MG63 (cell line): ENCODE measurements at places on chromosomes 2 and 18. TPM values are rescaled to one million over a fixed set of nuclear protein-coding genes. Genes with fewer than 3 reads are reported as not detected.

Gene NOSTRIN
- total RNA-seq, result 0.23 and 0.35 TPM in 2 replicates

Gene ALPI
- not detected in 2 replicates for total RNA-seq

Gene KCNK3
- 0.69 TPM in 1 of 2 replicates, not detected in the other for total RNA-seq

Gene CDH7
- not detected in 2 replicates for total RNA-seq

Gene FEV
- total RNA-seq, result not detected in 2 replicates
